ENCODE measurements at places on chromosomes 5 and 9.

DNA sequence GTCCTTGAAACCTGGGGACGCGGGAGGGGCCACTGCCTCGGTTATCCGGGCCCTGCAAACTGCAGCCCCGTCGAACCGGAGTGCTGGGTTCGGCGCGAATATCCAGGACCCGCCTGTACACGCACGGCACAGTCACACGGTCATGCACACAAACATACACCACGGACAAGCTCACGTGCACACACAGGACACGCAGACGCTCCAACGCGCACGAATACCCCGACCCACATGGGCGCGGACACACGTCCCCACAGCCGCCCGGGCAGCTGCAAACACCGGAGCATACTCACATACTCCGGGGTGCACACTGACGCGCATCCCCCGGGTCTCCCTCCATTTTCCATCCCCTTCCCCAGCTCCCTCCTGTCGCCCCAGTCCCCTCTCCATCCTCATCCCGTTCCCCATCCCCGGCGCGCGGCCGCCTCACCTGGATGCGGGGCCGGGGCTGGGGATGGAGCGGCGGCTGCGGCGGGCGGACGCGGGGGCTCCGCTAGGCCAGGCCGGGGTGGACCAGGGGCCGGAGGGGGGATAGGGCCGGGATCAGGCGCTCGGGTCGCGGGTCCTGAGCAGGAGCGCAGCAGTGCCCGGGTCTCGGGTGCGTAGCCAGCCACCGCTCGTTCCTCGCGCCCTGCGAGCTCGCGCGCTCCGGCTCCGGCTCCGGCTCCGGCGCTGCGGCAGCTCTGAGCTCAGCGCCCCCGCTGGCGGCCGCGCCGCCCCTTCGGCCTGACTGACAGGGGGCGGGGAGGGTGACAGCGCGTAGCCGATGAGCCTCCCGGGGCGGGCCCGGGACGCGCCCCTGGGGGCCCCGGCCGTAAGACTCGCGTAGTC lies at the start of the genes EIF4E1B and SNCB:
EIF4E1B (plus strand) TSS at position 823 of the 828 bp plus-strand sequence. CDS start 12,113 bp downstream, outside the sequence.
SNCB (minus strand) TSS at position 682 of the 828 bp plus-strand sequence. CDS start 880 bp downstream, outside the sequence.
- DNase-seq, result no peak

GRCh38 chr5:148382961-148383360 lies 797 bp upstream of the FBXO38 start:
- no peak for DNase-seq

- DNase-seq, result no peak
Measured at GRCh38 chr9:108290839-108291585, 564.8 kb downstream of the ACTL7B start.

DNA sequence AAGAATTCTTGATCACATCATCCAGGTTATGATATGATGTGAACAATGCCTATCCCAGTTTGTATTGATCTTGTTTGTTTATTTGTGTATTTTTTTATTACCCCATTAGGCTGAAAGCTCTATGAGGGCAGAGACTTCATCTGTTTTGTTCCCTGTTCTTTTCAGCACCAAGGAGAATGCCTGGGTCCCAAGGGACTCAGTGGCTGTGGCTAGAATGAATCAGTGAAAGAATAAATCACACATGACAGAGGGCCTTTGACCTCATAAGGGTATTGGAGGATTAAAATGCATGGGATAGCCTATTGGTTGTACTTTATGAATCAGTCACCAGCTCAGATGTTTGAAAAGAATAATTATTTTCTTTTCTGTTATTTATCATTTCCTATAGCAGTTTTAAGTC lies 292.2 kb downstream of the GAS1 start:
- DNase-seq, result no peak

DNA sequence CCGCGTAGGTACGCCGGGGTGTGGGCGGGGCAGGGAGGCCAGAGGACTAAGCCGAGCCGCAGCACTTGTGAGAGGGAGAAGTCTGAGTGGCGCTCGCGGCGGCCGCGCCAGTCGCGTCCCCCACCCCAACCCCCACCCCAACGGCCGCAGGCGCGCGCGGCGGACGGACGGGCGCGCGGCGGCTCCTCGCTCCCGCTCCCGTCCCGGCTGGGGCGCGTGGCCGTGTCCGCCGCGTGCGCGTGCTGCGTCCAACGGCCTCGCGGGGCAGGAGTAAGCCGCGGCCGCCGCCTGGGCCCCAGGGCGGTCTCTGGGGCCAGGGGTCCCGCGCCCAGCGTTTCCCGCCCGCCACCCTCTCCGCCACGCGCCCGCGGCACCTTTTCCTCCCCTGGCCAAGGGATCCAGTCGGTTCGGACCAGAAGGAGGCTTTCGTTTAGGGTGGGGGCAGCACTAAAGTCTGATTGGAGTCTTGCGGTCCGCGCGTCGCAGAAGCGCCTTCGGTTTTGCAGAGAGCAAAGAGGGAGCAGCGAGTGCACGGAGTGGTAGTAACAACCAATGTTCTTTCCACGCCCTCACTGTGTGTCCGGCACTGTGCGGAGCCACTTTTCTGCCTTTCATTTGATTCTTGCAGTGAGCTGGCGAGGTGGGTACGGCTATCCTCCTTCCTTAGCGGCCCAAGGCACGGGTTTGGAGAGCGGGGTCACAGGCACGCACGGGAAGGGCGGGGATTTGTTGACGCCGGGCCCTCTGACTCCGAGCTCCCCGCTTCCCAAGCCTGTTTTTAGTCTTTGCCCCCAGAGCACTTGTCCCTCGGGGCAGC lies 483 bp downstream of the G3BP1 start:
- no peak for DNase-seq

DNA sequence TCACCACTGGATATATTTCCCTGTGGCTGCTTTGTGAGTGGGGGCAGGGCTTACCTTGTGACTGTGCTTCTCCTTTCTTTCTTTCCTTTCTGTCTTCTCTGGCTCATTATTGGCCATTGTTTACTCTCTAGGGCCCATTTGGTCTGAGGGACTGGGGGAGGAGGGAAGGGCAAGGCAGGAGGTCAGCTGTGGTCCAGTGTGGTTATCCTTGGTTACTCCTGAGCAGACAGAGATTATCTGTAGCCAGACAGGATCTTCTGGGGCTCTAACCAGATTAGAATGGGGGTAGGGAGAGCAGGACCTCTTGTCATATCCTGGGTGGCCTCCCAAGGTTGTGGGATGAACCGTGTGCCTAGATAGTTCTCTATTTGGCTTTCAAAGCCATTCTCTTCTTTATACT lies 71.2 kb downstream of the ANKRD55 start:
- no peak for DNase-seq

GRCh38 chr5:81825237-81825636 lies 74.3 kb upstream of the SSBP2 start:
- DNase-seq, result no peak

DNA sequence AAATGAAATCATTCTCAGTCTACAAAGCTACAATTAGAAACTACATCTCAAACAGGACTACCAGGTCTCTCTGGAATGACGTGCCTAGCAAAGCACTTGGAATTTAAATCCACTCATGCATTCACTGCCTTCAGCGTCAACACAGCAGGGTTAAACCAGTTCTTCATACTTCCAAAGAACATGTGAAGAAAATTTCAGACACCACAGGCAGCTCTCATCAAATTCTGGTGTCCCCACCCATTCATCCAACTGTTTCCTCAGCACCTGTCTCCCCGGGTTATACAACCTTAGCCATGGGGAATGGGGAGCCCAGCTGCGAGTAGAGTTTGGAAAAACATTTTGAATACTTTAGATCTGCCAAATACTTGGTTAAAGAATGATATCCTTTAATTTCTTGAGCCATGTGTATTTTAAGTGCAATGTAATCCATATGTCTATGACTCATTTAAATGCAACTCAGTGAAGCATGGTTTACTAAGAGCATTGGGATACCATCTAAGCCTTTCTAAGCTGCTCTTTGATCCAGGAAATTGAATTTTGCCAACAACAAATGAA lies 17.5 kb downstream of the ADAM19 start:
- DNase-seq, result no peak

- no peak for DNase-seq
Measured at GRCh38 chr9:37342493-37342892, 80.0 kb upstream of the GRHPR start.

DNA sequence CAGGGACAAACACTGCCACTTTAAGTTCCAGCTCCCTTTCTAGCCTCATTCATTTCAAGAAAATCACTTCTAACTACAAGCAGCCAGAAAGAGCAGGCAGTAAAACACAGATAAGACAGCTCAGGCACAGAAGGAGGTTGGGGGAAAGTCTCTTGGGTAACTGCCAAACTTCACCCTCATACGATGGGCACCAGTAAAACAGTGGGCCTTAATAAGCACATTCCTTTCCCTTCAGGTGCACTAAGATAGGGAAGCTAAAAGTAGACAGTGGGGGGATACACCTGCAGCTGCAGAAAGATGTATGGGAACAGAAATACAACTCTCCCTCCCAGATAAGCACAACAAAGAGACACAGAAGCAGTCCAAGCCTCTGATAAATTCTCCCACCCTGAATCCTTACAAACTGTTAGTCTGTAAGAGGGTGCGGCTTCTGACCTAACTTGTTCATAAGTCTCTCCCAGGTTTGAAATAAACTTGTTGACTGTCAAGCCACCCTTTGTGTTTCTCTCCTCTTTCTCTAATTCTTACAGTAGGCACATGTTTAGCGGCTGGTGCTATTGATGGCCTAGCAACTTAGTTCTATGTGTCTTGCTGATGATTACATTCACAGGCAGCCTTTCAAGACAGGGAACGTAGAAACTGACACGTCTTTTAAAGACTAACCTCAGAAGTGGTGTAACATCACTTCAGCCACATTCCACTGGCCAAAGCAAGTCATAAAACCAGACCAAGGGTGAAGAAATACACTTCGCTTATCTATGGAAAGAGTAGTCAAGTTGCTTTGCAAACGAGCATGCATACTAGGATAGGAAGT lies 6.8 kb upstream of the CKS2 start:
- DNase-seq, result no peak
